ENCODE measurements at places on chromosomes 6 and 20.

- no peak for DNase-seq
Measured at GRCh38 chr6:2641044-2641725, 109.5 kb downstream of the MYLK4 start.

GRCh38 chr6:89449193-89449592 lies 16.2 kb downstream of the ANKRD6 start:
- no peak for DNase-seq

GRCh38 chr20:10877342-10877741 lies 203.5 kb upstream of the JAG1 start:
- no peak for DNase-seq

GRCh38 chr6:163944897-163945296 lies 530.4 kb downstream of the QKI start:
- no peak for DNase-seq

GRCh38 chr20:46004889-46005473 lies 3.7 kb upstream of the MMP9 start:
- DNase-seq: peak; percentile 35

DNA sequence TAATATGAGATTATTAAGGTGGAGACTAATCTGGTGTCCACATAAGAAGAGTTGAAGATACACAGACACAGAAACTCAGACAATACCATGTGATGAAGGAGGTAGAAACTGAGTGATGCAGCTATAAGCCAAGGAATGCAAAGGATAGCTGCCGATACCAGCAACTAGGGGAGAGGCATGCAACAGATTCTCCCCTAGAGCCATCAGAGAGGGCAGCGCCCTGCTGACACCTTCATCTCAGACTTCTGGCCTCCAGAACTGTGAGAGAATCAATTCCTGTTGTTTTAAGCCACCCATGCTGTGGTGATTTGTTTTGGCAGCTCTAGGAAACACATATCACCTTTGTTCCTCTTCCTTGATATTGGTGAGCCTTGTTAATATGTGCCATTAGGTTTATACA lies 41.5 kb downstream of the STXBP5 start:
- DNase-seq: no peak

GRCh38 chr6:149405823-149406765 lies 6.0 kb downstream of the SUMO4 start:
- DNase-seq: no peak

DNA sequence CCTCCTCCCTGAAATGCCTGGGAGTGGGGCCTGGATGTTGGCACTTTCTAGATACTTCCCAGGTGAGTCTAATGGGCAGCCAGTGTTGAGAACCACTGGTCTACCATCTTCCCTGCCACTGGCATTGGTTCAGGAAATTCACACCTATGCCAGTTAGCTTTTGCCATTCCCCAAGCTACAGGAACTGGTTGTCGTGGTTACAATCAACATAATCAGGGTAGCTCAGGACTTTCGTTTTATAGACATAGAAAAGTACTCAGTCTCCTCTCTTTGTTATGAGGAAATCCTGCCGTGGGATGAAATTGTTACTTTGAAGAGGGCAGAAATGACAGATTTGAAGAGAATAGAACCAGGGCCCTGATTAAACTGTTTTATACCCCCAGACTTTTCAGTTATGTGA lies 127.9 kb upstream of the FOXO3 start:
- DNase-seq: no peak

- peak; percentile 13 for DNase-seq
Measured at GRCh38 chr6:166167801-166168615, at the start of gene TBXT. Gene TBXT (minus strand): TSS chr6:166167851. CDS start chr6:166167591, 260 bp downstream.

DNA sequence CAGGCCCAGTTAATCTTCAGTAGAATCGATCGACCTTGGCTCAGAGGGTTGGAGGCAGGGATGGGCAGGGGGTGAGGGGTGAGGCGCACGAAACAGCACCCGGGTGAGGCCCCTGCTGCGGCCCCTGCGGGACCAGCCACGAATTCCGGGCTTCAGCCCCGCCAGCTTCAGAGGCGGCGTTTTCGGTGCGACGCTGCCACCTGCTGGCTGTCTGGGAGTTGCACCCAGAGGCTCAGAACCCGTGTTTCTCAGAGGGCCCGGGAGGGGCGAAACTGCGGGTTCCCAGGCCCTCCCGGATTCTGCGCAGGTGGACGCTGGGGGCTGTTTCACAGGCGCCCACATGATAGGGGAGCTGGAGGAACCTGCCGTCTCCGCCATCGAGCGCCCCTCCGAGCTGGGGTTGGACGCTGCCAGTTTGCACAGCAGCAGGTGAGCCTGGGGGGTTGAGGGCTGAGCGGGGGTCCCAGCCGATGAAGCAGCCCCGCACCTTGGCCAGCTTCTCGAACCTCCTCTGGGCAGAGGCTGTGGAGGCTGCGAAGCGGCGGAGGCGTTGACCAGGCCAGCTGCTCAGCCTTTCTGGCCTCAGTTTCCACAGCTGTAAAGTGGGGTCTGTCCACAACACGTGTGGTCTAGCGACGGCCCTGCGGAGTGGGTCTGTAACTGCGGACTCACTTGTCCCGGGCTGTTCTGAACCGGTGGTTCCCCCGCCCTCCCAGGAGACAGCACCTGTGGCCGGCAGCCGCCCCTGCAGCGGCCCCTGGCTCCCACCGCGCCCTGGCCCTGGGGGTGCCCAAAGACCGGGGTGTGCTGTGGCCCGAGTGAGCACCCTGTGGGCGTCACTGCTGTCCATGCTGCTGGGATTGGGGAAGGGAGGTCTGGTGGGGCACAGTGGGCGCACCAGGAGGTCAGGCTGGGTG lies 2.5 kb upstream of the BHLHE23 start:
- DNase-seq: peak; percentile 78

- no peak for DNase-seq
Measured at GRCh38 chr20:5785146-5785545, 34.9 kb downstream of the SHLD1 start.

- DNase-seq: peak; percentile 20
Measured at GRCh38 chr6:146950351-146950835, 253.8 kb upstream of the STXBP5 start.

- no peak for DNase-seq
Measured at GRCh38 chr6:79824202-79824601, 123.2 kb downstream of the ELOVL4 start.

DNA sequence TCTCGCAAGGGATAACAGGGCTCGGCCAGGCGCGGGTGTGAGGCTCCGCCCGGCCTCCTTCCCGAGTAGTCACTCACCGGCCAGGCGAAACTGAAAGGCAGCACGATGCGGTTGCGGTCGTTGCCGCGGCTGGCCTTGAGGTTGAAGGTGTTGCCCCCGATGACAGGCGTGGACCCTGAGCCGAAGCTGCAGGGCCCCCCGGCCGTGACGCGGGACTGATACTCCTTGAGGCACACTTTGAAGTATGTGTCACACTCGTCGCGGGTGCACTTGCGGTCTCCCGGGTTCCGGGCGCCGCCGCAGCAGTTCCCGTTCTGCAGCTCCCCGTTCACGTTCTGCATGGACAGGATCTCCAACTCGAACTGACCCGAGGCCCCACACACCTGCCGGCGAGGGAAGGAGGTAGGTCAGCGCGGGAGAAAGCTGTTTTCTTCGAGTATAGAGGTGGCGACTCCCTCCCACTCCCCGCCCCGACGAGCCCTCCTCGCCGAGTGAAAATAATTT lies 1.1 kb downstream of the JAG1 start:
- peak; percentile 66 for DNase-seq

DNA sequence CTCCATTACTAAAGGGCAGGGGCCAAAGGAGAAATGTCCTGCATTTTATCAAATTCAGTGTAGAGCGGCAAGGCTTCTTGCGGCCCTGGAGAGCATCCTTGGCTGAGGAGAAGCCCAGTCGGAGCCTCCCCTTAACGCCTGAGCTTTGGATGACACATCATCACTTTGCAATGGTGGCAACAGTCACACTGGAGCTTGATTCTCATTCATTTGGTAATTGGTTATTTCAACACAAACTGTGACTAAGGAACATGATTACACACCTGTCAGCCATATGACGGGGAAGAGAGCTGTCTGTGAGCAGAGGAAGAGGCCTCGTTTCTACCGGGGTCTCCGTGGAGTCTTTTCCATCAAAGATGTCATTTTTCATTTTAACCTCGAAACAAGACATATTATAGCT lies 81.4 kb downstream of the SOBP start:
- no peak for DNase-seq

GRCh38 chr20:34525709-34526416 lies 9.6 kb downstream of the DYNLRB1 start:
- DNase-seq: peak; percentile 97

- no peak for DNase-seq
Measured at GRCh38 chr20:56995149-56995548, 271.3 kb downstream of the BMP7 start.

DNA sequence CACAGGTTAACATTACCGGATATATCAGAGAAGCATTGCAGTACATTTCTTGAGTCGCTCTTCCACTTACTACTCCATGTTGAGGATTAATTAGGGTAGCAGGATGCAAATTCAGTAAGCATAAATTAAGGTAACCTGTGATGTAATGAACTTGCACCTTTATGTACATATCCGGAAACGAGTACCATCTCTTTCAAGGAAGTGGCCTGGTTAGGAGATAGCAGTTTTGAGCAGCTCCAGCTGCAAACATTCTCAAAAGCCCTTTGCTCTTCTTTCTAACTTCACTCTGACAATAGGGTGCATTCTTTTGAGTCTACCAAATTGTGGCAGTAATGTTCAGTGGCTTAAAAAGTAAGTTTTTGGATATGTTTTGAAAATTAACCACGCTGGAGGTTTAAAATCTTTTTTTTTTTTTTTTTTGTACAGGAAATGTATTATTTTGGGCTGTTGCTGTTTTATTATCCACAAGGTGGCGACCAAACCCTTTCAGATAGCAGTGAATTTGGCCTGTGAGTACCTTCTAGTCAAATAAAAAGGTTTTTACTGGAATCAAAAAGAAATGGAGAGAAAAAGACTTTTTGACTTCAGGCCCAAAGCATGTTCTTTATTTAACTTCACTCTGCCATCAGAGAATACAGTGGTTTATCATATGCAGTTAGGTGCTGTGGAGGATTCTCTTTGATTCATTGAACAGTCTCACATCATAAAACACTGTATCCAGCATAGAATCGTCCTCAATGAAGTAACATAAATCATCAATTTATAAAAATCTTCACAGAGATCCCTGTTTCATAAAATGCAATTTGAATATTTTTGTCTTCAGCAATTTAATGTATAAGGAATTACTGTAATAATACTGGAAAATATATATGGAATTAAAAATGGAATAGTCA lies 8.9 kb downstream of the FAM217B start:
- DNase-seq: peak; percentile 38

- DNase-seq: no peak
Measured at GRCh38 chr6:10719296-10719963, 3.4 kb upstream of the TMEM14C start.

- DNase-seq: no peak
Measured at GRCh38 chr6:167581637-167582036, 245.1 kb upstream of the AFDN start.

- DNase-seq: no peak
Measured at GRCh38 chr20:36924167-36925045, 27.1 kb downstream of the SAMHD1 start.

- no peak for DNase-seq
Measured at GRCh38 chr20:61692479-61692878, 373.2 kb downstream of the TAF4 start.

GRCh38 chr6:26030716-26031115 lies 56.5 kb upstream of the HFE start:
- no peak for DNase-seq

DNA sequence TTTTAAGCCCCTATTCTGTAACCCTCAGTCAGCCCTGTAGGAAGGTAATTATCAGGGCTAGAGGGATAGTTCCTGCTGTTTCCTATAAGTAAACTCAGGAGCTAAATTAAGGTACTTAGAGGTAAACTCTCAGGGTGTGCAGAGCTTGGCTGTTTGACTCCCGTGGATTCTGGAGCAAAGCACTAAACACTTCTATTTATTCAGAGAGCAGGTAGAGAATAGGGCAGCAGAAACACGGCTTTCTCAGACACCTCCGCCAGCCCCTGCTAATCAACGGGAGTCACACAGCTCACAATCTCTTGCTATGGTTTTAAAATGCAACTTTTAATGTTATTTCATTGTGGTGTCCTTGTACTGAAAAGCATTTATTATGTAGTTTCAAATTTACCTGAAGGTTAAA lies 21.8 kb downstream of the PRKN start:
- no peak for DNase-seq

- no peak for DNase-seq
Measured at GRCh38 chr20:60123652-60124051, 165.4 kb downstream of the CDH26 start.

GRCh38 chr20:45157962-45158361 lies 16.7 kb upstream of the PI3 start:
- DNase-seq: no peak

- no peak for DNase-seq
Measured at GRCh38 chr6:21436625-21437024, 156.9 kb upstream of the SOX4 start.

DNA sequence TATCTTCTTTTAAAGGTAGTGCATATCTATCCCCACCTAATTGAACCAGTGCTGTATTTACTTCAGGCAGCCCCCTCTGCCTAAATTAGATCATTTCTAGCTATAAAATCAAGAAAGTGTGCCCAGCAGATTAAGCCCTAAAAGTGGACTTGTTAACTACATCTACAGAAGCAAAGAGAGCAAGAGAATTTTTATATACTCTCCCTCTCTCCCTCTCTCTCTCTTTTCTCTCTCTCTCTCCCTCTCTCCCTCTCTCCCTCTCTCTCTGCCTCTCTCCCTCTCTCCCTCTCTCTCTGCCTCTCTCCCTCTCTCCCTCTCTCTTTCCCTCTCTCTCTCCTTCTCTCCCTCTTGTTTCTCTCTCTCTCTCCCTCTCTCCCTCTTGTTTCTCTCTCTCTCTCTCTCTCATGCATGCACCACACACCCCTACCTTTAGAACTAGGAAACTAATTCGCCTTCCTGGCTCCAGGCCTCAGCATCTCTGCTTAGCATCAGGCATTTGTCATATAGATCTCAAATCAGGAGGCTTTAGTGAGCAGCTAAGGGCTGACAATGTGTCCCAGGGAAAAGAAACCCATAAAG lies 71.4 kb downstream of the FOXA2 start:
- no peak for DNase-seq

DNA sequence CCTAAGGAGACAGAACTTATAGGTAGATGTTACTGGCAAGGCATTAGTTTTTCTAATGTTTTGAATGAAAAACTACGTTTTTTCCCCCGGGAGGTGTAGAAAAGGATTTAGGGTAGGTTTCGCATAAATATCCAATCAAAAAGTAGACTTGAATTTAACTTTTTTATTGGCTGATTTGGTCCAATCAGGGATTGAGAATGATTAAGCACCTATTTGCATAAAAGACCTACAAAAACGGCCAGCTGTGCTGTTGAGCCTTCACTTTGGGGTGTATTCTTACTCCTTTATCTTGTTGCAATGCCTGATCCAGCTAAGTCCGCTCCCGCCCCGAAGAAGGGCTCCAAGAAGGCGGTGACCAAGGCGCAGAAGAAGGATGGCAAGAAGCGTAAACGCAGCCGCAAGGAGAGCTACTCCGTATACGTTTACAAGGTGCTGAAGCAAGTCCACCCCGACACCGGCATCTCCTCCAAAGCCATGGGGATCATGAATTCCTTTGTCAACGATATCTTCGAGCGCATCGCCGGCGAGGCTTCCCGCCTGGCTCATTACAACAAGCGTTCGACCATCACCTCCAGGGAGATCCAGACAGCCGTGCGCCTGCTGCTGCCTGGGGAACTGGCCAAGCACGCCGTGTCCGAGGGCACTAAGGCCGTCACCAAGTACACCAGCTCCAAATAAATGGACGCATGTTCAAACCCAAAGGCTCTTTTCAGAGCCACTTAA lies 113.5 kb upstream of the BTN3A2 start:
- DNase-seq: peak; percentile 40
